ENCODE measurements at places on chromosomes 1 and 21. TPM values are rescaled to one million over a fixed set of nuclear protein-coding genes. Genes with fewer than 3 reads are reported as not detected.

DNA sequence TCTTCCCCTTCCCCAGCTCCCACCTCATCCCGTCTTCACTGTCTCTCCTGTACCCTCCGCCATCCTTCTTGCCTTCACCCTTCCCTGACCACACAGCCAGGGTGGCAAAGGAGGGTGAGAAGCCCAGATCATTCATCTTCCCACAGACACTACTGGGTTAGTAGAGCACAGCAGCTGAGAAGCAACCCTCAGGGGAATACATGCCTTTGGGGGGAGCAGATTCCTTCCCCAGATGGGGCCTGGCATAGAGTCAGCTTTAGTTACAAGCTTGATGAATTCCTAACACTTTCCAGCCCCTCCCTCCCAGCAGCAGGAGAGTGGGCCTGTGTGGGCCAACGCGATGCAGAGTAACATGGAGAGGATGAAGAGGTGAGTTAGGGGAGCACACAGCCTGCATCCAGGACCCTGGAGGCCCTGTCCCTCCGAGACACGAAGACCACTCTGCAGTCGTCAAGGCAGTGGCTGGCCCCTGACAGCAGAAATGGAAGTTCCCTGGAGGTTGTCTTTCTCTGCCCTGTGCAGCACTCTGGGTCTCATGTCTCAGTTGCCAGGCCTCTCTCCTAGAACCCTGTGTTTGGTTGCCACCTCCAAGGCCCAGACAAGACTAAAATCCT is 8.8 kb upstream of the BTG2 start:
- no peak overlapping the region for H3K4me3 ChIP-seq
- H3K36me3 ChIP-seq, result no peaks in the 10 kb centered on the region
- H3K4me1 ChIP-seq, result peaks cover 8% of the 10 kb centered on the region
- DNase-seq, result no peak
- no peaks in the 10 kb centered on the region for H3K27me3 ChIP-seq
- H3K27ac ChIP-seq, result no peak overlapping the region

DNA sequence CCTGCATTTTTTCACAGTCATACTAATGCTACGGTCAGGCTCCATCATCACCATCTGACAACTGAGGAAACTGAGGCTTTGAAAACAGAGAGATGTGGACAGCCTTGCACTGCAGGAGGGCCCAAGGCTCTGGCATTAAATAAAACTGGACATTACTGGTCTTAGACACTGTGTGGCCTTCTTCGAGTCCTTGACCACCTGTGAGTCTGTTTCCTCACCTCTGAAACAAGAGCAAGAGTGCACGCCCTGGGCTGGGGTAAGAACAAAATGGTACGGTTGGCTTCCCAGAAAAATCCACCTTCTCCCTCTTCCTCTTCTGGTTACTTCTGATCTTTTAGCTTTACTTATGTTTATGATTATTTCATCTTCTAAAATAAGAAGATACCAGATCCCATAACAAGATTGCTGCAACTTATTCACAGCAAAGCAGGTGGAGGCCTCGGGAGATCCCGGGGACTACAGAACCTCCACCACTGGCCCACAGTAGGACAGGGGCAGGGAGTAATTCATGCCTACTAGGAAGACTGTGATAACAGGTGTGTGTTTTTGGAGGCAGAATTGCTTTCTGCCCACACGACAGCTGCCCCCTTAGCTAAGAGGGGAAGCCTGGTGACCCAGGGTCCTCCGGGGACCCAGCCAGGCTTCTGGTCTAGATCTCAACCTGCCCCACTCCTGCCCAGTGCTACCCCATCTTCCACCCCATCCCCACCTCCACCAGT is 156.4 kb upstream of the EDN2 start:
- H3K36me3 ChIP-seq, result no peaks in the 10 kb centered on the region
- H3K4me1 ChIP-seq, result no peaks in the 10 kb centered on the region
- H3K27ac ChIP-seq, result no peak overlapping the region
- peaks cover 5% of the 10 kb centered on the region for H3K27me3 ChIP-seq

GRCh38 chr1:234997201-234997895 is 131.3 kb downstream of the TOMM20 start:
- DNase-seq, result peak; percentile 94
- no peaks in the 10 kb centered on the region for H3K27me3 ChIP-seq
- peak overlapping the region; percentile 62 for H3K27ac ChIP-seq
- peak overlapping the region; percentile 44 for H3K4me3 ChIP-seq
- peaks cover 50% of the 10 kb centered on the region for H3K4me1 ChIP-seq

GRCh38 chr1:2607641-2608091 is 21.1 kb downstream of the PRXL2B start:
- DNase-seq, result no peak
- no peaks in the 10 kb centered on the region for H3K4me1 ChIP-seq
- H3K27ac ChIP-seq, result no peak overlapping the region
- H3K36me3 ChIP-seq, result no peaks in the 10 kb centered on the region
- H3K4me3 ChIP-seq, result no peak overlapping the region

Gene TRIM62
- total RNA-seq, result 0.53 TPM

Gene RASSF5
- 0.49 TPM for total RNA-seq

Gene ARHGEF16
- total RNA-seq, result 20.3 TPM
